Fibroblast of villous mesenchyme (primary cell): ENCODE measurements at places on chromosomes 11 and 22.
A peak's percentile ranks its signal among the peaks of the same experiment; 100 is the strongest.

GRCh38 chr11:69156673-69157155, 979 bp downstream of the SMIM38 start:
- peak; percentile 66 for DNase-seq

DNA sequence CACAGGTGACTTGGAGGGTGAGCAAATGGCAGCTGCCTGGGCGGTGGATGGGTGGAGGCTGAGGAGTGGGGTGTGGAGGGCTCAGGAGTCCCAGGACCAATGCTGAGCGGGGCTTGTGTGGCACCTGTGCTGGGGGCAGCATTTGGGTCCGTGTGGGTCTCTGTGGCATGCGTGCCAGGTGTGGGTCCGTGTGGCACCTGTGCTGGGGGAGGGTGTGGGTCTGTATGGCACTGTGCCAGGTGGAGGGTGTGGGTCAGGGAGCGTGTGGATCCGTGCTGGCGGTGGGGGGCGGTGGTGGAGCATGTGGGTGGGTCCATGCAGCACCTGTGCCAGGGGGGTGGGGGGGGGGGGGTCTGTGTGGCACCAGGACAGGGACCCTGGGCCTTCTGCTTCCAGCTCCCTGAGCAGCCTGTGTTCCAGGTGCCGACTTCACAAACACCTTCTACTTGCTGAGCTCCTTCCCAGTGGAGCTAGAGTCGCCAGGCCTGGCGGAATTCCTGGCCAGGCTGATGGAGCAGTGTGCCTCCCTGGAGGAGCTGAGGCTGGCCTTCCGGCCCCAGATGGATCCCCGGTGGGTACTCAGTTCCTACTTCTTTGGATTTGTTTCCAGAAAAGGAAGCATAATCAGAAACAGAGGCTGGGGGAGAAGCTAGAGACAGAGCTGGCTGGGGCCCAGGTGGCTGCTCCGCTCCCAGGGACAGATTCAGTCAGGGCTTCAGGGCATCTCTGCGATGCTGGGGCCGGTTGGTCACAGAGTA, 14.7 kb downstream of the SELENOO start:
- DNase-seq: no peak

- no peak for DNase-seq
These were observed 104.1 kb downstream of the FBXO7 start for GRCh38 chr22:32578752-32579151.

- DNase-seq: no peak
These were observed 102.6 kb downstream of the TBC1D22A start for GRCh38 chr22:46865052-46865434.

- no peak for DNase-seq
These were observed 10.1 kb downstream of the RAG1 start for GRCh38 chr11:36577859-36578258.

DNA sequence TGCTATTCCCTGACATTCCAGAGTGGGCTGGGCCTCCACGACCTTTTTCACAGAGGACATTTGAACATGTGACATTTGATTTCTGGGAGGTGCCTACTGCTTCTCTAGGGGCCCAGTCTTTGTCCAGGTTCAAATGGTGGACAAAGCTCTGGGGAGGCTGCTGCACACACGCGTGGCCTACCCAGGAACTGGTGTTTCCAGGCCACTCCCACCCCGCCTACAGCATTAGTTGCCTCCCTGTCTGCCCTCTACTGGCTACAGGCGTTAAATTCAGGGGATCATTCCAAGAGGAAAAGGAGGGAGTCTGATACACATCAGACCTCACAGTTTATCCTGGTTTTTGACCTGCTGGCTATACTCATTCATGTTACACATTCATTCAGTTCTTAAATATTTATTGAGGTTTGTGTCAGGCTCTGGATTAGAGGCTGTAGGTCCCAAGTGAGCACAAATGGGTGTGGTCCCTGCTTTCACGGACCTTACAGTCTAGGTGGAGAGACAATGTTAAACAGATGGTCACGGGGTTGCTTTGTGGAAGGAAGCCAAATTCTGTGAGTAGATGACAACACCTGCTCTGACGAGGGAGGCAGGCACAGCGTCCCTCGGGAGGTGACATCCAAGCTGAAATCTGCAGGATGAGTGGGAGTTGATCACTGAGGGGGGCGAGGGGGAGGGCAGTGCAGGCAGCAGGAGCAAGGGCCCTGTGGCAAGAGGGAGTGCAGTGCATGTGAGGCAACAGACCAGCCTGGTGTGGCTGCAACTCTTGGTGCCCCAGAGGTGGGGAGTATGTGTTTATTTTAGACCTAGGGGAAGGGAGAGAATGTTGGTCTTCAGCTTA, 11.8 kb downstream of the TUB start:
- DNase-seq: peak; percentile 67

GRCh38 chr11:126468102-126468521, 112.6 kb downstream of the ST3GAL4 start:
- DNase-seq: no peak

- no peak for DNase-seq
These were observed 35.2 kb downstream of the FAT3 start for GRCh38 chr11:92259861-92260260.

DNA sequence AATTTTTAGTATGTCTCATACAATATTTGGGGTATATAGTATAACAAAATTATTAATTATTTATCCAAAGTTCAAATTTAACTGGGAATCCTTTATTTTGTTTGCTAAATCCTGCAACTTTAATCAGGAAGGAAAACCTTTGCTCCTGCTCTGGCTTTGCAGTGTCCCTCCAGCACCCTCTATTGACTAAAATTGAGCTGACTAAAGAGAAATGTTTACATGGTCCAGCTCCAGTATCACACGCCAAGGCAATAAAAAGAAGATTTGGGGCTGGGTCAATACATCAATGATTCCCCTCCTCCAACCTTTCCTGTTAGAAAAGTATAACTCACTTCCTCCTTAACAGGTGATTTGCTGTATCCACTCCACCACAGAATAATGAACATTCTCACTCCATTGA, 153.0 kb upstream of the LRRC4C start:
- DNase-seq: no peak

- no peak for DNase-seq
These were observed 914.5 kb downstream of the METTL15 start for GRCh38 chr11:29022676-29023075.

DNA sequence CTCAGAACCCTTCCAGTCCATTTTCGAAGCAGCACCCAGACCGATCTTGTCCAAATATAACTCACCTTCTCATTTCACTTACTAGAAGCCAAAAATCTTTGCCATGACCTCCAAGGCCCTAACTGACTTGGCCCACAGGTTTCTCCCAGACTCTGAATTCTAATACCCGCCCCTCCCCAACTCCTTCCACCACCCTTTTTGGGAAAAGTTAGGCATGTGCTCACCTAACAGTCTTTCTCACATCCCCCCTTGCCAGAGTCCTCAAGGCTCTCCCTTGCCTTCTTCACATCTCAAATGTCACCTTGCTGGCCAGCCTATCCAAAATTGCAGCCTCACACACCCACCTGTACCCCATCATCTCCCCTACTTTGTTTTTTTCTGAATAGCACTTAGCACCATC, 369.3 kb downstream of the NXPE2 start:
- DNase-seq: no peak

- no peak for DNase-seq
These were observed 105.8 kb downstream of the ARHGAP20 start for GRCh38 chr11:110606415-110606814.

DNA sequence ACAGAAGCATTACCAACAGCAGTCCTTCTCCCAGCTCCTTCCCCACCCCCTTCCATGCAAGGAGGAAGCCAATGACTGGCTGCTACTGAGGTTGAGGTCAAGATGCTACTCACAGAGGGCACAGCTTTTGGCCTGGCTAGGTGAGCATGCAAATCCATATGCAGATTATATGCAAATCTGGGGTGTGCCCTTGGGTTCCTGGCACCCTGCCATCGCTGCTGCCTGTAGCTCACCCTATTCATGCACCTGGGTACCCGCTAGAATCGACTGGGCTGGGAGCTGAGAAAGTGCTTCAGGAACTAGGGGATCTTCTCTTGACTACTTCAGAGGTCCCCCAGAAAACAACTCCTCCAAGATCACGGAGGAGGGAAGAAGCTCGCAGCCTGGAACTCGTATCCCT, 4.0 kb downstream of the DSCAML1 start:
- no peak for DNase-seq

GRCh38 chr22:39252461-39253434, 8.0 kb upstream of the PDGFB start:
- DNase-seq: no peak

DNA sequence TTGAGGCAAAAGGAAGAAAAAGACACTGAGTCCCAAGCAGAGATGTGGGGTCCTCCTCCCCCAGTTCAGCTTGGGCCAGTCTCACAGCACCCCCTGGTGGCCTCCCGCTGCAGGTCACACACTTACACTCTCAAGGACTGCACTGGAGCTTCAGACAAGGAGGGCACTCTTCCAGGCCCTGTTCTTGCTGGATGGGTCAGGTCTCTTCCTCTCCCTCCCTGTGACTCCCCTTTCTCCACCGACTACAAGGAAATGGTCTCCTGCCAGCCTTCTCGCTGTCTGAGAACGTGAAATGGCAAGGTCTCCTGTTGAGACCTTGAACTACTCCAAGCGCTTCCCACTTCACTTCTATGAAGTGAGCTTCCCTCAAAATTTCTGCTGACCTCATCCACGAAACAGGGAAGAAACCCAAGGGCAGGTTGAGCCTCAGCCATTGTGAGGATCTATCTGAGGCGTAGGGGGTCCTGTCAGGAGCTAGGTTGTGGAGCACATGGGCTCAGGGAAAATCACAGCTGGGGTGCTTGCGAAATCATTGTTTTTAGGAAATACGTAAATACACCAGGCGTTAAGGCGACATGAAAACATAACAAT, 11.2 kb upstream of the IGLL1 start:
- DNase-seq: peak; percentile 70

DNA sequence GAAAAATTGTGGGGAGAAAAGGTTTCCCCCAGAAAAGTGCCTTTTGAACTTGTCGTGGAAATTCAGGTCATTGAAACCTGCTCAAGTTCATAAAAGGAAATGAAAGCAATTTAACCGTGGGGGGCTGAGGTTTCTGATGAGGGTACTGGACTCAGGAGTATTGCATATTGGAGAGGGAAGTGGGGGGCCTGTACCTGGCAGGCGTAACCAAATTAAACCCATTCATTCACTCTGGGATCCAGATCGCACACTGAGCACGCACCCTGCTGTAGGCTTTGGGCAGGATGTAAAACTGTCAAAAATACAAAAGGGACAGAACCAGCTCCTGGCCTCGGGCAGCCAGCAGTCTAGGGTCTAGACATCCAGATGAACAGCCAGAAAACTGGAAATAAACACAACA, 1517.4 kb downstream of the BRD1 start:
- no peak for DNase-seq

DNA sequence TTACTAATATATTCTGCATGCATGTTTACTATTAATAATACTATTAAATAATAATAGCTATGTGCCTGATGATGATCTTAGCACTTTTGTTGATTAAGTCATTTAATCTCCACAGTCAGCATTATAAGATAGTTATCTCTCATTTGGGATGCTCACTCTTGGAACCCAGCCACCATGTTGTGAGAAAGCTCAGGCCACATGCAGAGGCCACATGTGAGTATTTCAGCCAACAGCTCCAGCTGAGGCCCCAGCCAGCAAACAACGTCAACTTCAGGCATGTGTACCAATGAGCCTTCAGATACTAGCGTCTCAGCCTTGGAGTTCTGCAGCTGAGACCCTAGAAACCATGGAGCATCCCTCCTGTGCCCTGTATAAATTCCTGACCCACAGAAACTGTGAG, 798.1 kb upstream of the LRRC4C start:
- DNase-seq: no peak

GRCh38 chr11:13105237-13105844, 96.2 kb downstream of the RASSF10 start:
- DNase-seq: no peak

DNA sequence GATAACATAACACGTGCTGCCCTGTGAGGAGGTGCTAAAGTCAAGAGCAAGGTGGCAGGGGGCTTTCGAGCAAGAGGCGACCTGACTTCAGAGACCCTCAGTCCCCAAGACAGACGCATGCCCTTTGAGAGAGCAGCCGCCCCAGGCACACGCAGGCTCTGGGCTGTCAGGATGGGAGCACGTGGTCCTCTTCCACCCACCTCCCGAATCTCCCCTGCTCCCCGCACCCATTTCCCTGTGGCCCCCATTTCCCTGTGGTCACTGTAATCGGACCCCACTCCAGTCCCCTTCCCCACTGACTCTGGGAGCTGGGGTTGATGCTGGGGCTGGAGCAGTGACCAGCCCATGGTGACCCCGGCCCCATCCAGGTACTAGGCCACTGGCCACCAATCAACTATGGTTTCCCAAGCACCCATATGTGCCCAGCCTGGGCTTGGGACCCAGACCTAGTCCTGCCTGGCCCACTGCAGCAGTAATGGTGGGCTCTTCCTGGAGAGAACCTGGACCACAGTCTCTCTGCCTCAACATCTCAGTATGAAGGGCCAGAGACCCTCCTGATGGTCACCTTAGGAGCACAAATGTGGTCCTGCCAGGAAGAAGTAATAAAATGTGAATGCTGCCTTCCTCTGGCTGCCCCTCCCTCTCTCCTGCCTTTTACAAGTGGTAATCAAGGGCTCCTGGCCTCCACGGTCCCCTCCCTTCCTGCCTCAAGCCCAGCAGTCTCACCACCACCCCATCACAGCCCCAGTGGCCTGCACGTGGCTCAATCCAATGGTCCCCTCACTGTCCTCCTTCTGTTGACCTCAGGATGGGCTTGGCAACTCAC, 39.0 kb downstream of the IGLL5 start:
- no peak for DNase-seq

GRCh38 chr11:128061281-128061871, 526.0 kb downstream of the ETS1 start:
- peak; percentile 69 for DNase-seq

- no peak for DNase-seq
These were observed 51.6 kb downstream of the SMIM38 start for GRCh38 chr11:69207165-69207889.

- peak; percentile 17 for DNase-seq
These were observed 25.1 kb upstream of the CAVIN3 start for GRCh38 chr11:6345366-6345765.

DNA sequence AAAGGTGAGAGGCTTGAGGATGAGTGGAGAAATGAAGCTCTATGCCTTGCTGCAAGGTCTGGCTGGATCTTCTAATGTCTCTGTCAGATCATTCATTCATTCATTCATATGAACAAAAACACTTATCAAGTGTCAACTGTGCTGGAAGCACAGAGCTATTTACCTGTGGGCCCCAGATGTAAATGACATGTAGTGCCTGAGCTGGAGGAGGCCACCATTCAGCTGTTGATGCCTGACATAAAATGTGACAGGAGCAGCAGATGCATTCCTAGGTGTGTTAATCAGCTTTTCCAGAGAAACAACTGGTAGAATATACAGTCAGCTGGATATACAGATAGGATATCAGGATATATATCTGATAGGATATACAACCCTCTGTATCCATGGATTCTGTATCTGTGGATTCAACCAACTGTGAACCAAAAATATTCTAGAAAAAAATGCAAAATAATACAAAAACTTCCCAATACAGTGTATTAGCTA, 44.5 kb downstream of the TSPAN18 start:
- DNase-seq: no peak

- no peak for DNase-seq
These were observed 16.2 kb downstream of the TBCEL start for GRCh38 chr11:121039971-121040613.

- no peak for DNase-seq
These were observed 463.1 kb upstream of the FAT3 start for GRCh38 chr11:91761406-91762025.

- DNase-seq: no peak
These were observed 24.8 kb downstream of the PAK1 start for GRCh38 chr11:77449060-77449521.

- DNase-seq: no peak
These were observed 127.1 kb downstream of the KCNQ1OT1 start for GRCh38 chr11:2572491-2573239.

- DNase-seq: peak; percentile 18
These were observed 65.9 kb downstream of the PHF21A start for GRCh38 chr11:46055371-46055770.

GRCh38 chr11:96145163-96145585, 197.8 kb downstream of the MAML2 start:
- peak; percentile 95 for DNase-seq
